ENCODE measurements at places on chromosomes 7 and 10. TPM values are rescaled to one million over a fixed set of nuclear protein-coding genes. Genes with fewer than 3 reads are reported as not detected.

The ITGA8 gene
- total RNA-seq = not detected

DNA sequence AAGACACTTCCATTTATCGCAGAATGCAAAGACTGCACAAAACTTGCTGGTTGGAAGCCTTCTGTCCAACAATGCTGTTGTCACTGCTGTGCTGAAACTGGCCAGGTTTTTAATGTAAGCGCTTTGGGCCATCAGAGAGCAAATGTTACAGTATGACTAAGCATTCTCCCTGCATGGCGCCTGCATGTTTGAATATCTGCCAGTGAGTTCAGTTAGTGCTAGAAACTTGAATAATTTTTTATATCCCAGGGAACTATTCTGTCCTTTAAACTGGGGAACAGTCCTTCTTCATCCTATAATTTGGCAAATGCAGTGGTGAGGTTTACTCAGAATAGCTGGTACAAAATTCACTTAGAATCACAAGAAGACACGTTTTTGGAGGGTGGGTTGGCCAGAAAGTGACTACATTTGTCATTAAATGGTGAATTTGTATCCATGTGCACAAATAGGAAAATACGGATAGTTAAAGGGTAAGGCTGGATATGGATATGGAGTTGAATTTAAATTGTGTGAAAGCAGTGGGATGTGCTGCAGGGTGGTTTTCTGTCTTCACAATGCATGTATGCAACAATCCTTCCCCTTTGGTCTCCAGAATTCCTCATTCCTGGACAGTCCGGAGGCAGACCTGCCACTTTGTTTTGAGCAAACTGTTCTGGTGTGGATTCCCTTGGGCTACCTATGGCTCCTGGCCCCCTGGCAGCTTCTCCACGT lies 1.7 kb downstream of the ABCC2 start:
- no peaks in the 10 kb centered on the region for H3K36me3 ChIP-seq
- H3K27ac ChIP-seq = no peak overlapping the region
- no peak overlapping the region for H3K4me3 ChIP-seq
- no peaks in the 10 kb centered on the region for H3K27me3 ChIP-seq

GRCh38 chr7:158574308-158575036 lies 13.2 kb downstream of the PTPRN2 start:
- DNase-seq = no peak
- no peak overlapping the region for H3K27ac ChIP-seq
- H3K27me3 ChIP-seq = peaks cover 26% of the 10 kb centered on the region

GRCh38 chr7:36831049-36831448 lies 106.8 kb upstream of the AOAH start:
- no peak overlapping the region for H3K4me3 ChIP-seq
- H3K4me1 ChIP-seq = no peaks in the 10 kb centered on the region
- no peaks in the 10 kb centered on the region for H3K27me3 ChIP-seq
- peaks cover 2% of the 10 kb centered on the region for H3K36me3 ChIP-seq

GRCh38 chr7:140238778-140239652 lies 62.2 kb upstream of the KDM7A start:
- no peaks in the 10 kb centered on the region for H3K27me3 ChIP-seq
- peaks cover 15% of the 10 kb centered on the region for H3K4me1 ChIP-seq
- DNase-seq = no peak
- H3K36me3 ChIP-seq = no peaks in the 10 kb centered on the region
- no peak overlapping the region for H3K4me3 ChIP-seq

DNA sequence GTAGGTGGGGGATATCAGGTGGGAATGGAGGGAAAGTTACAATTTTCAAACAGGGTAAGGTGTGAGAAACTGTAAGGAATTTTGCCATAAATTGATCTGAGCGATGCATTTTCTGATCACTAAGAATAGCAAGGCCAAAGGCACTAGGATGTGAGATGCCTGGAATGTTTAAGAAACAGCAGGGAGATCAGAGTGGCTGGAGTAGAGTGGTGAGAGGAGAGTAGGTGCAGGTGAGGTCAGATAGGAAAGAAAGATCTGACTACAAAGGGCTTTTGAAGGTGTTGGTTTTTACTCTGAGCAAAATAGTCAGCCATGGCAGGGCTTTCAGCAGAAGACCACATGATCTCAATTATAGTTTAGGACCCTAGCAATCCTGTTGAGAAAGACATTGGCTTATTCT lies 55.0 kb downstream of the HDAC9 start:
- H3K4me3 ChIP-seq = no peak overlapping the region
- peaks cover 9% of the 10 kb centered on the region for H3K27me3 ChIP-seq
- no peaks in the 10 kb centered on the region for H3K4me1 ChIP-seq
- no peak for DNase-seq
- H3K27ac ChIP-seq = no peak overlapping the region
- H3K36me3 ChIP-seq = no peaks in the 10 kb centered on the region

- DNase-seq = no peak
- H3K27ac ChIP-seq = no peak overlapping the region
- H3K27me3 ChIP-seq = peaks cover 29% of the 10 kb centered on the region
- peaks cover 4% of the 10 kb centered on the region for H3K36me3 ChIP-seq
- peaks cover 17% of the 10 kb centered on the region for H3K4me1 ChIP-seq
Observed at GRCh38 chr10:49508249-49508648, 30.7 kb downstream of the ERCC6 start.

DNA sequence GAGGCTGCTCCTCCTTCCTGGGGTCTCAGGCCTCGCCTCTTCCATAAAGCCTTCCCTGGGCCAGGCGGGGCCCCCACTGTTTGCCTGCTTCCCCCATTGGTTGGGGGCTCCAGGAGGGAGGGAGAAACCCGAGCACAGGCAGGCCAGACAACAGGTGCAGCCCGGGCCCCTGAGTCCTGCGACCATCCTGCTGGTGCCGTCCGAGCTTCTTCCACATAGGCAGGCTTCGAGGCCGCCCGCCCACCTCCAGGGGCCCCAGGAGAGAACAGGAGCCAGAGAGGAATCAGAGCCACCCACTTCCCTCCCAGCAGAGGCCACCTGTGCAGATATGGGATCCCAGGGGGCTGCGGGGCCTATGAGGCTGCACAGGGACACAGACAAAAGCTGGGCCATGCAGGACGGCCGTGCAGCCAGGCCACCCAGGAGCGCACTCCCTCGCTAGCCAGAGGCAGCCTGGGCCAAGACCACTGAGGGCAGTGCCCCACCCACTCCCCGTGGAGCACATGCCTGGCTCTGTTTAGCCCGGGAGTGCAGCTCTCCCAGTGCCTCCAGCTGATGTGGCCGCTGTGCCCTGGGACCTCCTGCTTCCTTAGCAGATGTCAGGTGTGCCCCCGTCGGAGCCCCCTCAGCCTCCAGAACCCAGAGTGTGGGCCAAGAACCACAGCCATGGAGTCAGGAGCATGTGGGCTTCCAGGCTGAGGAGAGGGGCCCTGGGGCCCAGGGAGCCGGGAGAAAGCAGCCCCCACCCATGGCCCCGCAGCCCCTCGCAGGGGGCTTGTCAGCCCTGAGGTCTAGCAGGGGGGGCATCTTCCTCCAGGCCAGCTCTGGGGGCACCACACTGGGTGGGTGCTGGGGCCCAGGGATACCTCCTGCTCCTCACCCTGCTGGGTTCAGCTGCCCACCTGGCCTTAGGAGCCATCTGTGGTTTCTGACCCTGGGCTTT lies 59.9 kb upstream of the INPP5A start:
- peaks cover 22% of the 10 kb centered on the region for H3K27me3 ChIP-seq
- H3K27ac ChIP-seq = no peak overlapping the region
- H3K36me3 ChIP-seq = no peaks in the 10 kb centered on the region
- no peaks in the 10 kb centered on the region for H3K4me1 ChIP-seq
- no peak overlapping the region for H3K4me3 ChIP-seq
- DNase-seq = no peak
